ENCODE measurements at places on chromosomes 5 and 9.

DNA sequence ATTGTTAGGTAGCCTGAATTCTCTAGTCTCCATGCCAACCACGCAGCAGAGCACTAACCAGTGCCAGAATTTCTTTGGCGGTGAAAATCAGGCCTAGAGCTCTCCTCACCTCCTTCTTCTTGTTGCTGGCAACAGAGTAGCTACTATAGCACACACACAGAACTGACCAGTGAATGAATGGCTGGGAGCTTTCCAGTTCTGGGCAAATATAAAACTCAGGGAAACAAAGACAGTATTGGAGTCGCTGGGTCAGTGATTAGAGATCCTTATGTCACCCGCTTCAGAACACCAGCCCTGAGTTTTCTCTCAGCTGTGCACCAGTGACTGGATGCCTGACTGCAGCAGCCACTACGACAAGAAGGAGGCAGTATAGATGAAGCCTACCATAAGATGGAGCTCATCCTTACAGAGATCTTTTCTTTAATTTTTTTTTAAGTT, 26.9 kb upstream of the FEM1C start:
- DNase-seq: no peak

GRCh38 chr9:37085233-37085632, 35.1 kb upstream of the ZCCHC7 start:
- no peak for DNase-seq

DNA sequence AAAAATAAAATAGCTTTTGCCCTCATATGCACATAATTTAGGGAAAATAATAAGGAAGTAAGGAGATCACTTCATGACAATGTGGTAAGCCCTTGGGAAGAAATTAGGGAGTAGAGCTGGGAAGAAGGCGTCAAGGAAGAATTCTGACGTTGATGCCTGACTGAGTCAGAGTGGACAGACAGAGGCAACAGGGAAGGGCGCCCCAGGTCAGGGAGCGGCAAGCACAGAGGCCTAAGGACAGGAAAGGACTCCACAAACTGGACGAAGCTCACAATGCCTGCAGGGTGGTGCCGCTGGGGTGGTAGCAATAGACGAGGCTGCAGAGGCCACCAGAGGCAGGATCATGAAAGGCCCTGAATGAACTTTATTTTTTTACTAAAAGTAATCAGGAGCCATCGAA, 7.6 kb downstream of the DRD1 start:
- DNase-seq: no peak

DNA sequence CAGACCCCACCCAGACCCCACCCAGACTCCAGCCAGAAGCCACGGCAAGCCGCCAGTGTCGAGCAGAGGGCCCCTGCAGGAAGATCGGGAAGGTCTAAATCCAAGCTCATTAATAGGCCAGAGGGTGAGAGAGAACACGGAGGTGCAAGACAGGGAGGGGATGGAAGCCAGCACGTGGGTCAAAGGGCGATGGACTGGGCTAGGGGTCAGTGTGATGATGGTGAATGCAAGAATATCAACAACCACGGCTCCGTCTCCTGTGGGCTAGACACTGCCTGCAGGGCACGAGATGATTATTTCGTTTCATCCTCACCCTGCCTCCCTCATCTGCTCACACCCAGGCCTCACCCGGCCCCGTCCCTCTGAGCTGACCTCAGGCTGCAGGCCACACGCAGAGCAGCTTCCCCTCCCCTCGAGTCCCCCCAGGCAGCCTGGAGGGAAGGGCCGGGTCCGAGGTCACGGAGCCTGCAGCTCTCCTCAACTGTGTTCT, 122.0 kb downstream of the COL23A1 start:
- DNase-seq: no peak

DNA sequence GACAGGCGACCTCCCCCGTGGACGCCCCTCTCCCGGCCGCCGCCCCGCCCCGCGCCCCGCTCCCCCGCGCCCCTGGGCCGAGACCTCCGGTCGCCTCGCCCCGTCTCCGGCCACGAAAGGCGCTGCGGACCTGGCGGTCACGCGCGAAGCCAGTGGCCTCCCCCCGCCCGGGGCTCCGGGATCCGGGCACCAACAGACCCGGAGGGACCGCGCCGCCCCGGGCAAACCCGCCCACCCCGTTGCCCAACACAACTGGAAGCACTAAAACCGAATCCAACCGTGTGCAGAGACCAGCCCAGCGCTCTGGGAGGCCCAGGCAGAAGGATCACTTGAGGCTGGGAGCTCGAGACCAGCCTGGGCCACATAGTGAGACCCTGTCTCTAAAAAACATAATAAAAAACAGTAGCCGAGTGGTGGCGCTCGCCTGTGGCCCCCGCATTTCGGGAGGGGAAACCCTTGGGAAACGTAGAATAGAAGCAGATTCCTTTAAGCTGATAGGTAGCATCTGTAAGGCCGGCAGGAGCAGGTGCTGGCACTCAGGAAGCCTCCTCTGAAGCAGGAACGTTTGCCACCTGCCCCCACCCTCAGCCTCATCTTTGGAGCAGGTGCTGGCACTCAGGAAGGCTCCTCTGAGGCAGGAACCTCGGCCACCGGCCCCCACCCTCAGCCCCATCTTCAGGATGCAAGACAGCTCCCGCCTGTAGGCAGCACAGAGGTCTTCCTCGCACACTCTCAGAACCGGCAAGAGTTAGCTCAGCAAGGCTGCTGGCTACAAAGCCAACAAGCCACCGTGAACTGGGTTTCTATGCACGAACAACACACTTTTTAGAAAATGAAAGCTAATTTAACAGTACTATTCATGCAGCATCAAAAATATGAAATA, 4.6 kb upstream of the SLC9A3 start:
- DNase-seq: no peak

DNA sequence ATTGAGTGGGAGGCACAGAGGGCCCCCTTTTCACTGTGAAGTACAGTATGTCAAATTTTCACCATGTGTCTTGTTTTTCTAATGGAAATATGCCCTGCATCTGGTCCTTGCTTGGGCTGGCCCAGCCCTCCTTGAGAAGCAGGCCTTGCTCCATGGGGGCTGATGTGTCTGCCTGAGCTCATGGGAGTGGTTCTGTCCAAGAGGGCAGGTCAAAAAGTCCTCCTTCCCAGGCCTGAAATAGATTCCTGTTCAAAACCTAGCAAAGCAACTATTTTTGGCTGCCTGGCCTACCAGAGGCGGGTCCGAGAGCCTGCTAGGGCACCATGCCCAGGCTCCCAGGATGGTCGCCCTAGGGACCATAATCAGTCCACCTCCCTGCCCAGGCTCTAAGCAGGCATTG, 40.5 kb upstream of the NEURL1B start:
- DNase-seq: no peak

DNA sequence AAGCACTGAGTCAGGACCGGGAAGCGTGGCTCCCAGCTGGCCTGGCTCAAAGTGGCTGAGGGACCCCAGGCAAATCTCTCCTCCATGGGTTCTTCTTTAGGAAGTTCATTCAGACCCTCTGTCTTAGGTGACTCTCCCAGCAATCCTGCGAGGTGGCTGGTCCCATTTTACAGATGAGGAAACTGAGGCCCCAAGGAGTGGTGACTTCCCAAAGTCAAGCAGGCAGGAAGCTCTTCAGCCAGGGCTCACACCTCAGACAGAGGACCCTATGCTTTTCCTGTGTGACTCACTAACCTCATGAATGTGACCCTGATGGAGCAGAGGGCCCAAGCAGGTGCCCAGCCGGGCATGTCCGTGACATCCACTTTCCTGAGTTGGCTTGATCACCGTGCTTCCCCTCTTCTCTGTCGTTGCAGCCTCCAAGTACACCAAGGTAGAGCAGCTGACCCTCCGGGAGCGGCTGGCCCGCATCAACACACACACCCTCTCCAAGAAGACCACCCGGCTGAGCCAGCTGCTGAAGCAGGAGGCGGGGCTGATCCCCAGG, 36.5 kb downstream of the ARHGEF37 start:
- DNase-seq: no peak

DNA sequence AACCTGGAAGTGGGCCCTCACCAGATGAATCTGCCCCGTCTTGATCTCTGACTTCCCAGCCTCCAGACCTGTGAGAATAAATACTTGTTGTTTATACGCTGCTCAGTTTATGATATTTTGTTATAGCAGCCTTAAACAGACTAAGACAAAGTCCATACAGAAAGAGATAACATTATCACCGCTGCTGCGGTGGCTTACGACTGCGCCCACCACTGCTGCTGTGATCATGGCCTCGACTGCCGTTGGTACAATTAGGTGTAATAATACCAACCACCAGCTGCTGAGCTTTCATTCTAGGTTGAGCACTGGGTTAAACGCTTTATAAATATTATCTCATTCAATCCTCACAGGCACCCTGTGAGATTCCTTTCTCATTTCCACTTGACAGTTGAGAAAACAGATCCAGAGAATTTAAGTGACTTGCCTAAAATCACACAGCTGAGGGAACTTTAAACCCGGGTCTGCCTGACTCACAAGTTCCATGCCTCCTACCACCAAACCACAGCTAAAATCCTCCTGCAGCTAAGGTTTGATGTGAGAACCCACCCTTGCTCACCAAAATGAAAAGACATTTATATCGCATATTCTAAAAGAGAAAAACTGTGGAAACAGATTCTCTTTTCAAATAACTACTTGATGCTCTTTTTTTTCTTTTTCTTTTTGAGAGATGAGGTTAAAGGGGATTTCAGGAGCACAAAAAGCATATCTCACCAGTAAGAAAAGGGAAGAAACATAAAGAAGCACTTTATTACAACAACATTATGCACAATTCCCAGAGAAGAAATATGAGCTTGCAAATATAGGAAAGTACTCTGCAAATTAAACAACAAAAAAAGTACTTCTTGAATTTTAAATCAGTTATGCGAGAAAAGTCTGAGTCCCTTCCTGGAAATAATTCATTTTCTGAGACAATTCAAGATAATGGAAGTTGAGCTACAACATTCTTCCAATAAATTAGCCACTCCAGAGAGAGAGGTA, 23.9 kb downstream of the GOLM1 start:
- DNase-seq: peak; percentile 24

GRCh38 chr5:96741106-96741505, 66.6 kb downstream of the ERAP1 start:
- DNase-seq: no peak

DNA sequence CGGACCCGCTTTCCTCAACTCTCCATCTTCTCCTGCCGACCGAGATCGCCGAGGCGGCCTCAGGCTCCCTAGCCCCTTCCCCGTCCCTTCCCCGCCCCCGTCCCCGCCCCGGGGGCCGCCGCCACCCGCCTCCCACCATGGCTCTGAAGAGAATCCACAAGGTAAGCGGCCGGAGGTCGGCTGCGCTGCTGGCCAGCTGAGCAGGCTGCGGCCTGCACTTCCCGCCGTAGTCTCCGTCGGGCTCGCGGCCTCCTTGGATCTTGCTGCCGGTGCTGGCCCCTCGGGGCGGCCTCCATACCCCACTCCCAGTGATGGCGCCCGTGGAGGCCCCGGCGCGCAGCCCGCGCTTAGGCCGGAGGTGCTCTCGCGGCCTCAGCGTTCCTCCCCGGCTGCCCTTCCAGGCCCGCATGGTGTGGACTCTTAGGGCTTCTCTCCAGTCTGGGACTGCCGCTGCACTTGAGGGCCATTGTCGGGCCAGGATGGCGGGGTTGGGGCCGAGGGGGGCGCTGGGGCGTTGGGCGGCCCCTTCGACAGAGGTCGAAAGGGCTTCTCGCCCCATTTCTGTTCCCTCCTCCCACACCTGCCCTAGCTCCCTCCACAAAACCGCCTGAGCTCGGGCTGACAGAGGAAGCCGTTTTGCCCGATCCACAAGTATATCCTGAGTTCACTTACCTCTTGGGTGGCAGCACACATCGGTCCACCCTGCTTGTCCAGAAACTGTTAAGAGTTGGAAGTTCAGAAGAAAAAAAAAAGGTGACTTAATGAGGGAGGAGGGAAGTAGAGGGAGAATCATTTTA, 714 bp downstream of the UBE2D2 start:
- DNase-seq: no peak

DNA sequence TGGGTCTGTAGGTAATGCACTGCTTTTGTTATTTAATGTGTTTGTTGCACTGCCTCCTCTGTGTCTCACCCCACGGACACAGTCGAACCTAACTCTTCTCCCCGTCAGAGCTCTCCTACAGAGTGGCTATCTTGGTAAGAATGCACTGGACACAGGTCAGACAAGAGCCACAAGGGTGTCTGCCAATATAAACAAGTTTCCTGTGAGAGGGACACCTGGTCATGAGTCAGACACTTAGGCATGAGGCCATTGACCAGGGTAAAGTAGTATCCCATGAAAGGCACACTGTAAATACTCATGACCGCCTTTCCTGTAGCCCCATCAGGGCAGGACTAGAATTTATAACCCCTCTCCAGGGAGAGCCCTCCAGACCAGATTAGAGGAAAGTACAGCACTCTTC, 115.5 kb downstream of the SLC12A2 start:
- DNase-seq: no peak

DNA sequence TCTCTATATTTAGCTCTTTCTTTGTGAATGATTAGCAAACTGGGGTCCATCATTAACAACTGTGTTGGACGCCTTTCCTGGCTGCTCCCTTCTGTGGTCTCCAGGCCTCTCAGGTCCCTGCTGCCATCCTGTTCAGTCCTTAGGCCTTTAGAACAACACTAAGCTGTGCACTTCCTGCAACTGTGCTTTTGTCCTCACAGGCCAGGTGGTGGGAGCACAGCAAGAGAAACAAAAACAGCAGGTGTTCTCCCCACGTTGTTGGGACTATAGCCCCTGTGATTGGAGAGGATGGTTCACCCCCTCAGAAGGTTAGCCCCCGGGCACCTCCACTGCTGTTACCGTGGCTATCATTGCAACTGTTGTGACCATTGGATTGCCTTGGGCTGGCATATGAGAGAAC, 41.7 kb upstream of the CLINT1 start:
- DNase-seq: no peak
